Liver (tissue), 10 donors: ENCODE measurements at places on chromosomes 5 and 9.

DNA sequence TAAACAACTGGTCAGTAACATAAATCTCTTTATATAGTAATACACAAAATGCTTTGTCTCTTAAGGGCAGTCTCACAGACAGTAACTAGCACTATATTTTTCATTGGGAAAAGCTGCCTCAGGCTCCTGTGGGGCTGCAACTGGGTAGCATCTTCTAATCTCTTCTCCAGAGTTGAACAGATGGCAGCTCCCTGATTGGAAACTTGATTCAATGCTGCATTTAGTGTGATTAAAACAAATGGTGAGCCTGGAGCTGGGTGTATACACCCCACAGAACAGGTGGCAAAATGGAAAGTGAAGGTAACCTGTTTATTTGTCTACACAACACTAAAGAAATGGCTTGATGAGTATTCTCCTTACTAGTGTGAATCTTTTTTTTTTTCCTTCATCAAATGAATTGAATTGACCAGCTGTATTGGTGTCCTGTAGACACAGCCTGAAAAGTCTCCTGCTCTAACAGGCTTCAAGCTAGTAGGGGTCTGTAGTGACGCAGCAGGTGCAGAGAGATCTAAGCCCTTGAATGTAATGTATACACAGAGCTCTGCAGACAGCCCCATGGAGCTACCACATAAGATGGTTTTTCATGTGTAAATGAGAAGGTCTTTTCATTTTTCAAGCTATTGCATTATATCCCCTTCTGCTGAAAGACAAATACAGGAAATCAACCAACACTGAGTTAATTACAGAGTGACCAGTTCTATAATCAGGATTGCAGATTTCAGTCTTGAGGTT, 43.3 kb downstream of the IZUMO3 start:
- DNase-seq = no peak

- DNase-seq = no peak
These were observed 1445.1 kb upstream of the CDH9 start for GRCh38 chr5:28483327-28484025.

DNA sequence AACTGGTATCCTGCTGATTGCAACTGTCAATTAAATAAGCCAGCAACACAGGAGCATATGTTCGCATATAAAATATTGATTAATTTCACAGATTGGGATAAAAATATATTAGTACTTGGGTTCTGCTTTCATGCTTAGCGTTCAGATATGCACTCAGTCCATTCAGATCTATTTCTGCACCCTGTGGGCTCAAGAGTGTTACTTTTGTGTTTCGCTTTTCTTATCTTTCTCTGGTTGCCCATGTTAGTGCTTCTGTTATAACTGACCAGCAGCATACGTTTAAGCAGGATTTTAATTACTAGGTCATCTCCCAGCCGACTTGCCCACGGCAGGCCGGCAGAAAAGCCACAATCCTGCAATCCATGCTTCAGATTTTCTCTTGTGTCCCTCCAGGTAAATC, 289.1 kb downstream of the EBF1 start:
- no peak for DNase-seq

DNA sequence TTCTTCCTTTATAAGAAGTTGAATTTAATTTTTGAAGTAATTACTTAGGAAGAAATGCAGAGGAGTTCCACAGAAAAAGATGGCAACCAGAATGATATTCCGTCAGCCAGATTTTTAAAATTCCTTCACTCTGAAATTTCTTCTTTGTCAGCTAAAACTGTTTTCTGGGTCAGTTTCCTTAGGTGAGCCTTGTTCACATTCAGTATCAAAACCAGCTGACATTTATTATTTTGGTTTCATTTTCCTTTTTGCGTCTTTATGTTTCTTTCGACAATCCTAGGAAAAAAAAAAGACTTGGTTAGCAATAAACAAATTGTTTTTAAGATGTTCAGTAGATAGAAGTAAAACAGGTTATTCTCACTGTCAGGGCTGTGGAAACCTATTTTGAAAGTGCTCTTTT, 4.1 kb upstream of the IARS1 start:
- DNase-seq = no peak

GRCh38 chr9:118362123-118362522, 657.9 kb downstream of the TLR4 start:
- DNase-seq = no peak

- DNase-seq = no peak
These were observed 133.5 kb upstream of the IL12B start for GRCh38 chr5:159463590-159464321.
